ENCODE measurements at places on chromosomes 2 and 18. TPM values are rescaled to one million over a fixed set of nuclear protein-coding genes. Genes with fewer than 3 reads are reported as not detected.

- no peak for DNase-seq
These were observed 178.0 kb upstream of the SPHKAP start for GRCh38 chr2:228359473-228359872.

- DNase-seq: no peak
These were observed 508.3 kb downstream of the TSN start for GRCh38 chr2:122263746-122264145.

The RGPD3 gene
- total RNA-seq: 0.24 TPM

The GKN2 gene
- 0.43 TPM for total RNA-seq

The MRO gene
- total RNA-seq: 0.25 TPM

DNA sequence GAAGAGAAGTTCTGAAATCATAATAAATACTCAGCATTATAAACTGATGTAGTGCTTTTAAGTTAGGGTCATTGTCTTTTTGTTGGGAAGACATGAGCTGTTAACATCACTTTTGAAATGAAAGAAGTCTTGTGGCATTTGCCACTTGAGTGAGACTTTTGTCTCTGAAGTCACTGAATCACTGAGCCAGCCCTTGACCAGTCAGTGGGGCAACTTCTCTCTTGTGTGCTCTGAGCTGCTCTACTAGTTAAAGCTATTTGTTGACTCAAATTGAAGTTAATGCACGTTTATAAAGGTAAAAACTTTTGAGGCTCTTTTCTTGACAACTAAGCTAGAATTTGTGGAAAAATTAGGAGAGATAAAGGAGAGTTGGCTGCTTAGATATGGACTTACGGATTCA is 6.7 kb downstream of the WDR43 start:
- DNase-seq: no peak

The ALPG gene
- total RNA-seq: 0.56 TPM

The SCN1A gene
- not detected for total RNA-seq

DNA sequence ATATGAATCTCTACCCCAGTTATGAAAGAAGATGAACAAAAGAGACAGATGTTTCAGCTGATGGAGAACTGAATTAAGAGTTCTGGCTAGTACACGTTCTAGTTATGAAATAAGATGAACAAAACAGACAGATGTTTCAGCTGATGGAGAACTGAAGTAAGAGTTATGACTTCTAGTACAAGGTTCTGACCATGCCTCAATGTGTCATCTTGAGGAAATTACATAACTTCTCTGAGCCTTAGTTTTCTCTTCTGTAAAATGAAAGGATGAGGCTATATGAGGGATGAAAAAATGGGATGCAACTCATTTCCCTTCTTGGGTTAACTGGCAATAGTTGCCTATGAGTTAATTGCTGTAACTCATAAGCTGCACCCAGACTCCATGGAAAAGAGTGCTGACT is 92.9 kb upstream of the WDR75 start:
- DNase-seq: no peak

The CIDEA gene
- 0.34 TPM for total RNA-seq

Data from left colon (tissue), 2 donors.